ENCODE measurements at places on chromosomes 3 and 15.

- no peak for DNase-seq
These were observed 109.6 kb upstream of the CTDSPL start for GRCh38 chr3:37751967-37752648.

DNA sequence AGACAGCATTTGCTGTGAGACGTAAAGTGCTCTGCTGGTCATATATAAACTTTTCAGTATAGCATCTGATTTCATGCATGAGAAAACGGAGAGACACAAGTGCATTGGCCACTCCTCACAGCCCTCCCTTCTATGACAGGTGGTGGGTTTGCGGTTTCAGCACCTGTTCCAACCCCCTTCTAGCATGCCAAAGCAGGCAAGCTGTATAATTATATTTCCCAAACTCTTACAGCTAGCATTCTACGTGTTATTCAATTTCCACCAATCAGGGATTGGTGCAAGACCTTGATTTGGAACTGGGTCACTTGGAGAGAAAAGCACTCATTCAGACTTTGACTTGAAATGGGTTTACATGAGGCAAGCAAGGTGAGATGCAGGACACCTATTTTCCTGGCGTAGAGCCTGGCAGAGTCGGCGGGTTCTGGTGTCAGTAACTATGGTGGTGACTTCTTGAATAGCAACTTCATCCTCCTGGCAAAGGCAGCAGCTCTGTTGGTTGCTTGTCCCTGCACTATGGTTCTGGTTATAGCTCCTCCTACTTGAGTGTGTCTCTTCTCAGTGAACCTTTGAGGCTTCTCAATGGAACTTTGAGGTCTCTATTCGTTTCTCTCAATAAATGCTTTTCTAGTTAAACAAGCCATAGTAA, 356.5 kb downstream of the TBL1XR1 start:
- no peak for DNase-seq

DNA sequence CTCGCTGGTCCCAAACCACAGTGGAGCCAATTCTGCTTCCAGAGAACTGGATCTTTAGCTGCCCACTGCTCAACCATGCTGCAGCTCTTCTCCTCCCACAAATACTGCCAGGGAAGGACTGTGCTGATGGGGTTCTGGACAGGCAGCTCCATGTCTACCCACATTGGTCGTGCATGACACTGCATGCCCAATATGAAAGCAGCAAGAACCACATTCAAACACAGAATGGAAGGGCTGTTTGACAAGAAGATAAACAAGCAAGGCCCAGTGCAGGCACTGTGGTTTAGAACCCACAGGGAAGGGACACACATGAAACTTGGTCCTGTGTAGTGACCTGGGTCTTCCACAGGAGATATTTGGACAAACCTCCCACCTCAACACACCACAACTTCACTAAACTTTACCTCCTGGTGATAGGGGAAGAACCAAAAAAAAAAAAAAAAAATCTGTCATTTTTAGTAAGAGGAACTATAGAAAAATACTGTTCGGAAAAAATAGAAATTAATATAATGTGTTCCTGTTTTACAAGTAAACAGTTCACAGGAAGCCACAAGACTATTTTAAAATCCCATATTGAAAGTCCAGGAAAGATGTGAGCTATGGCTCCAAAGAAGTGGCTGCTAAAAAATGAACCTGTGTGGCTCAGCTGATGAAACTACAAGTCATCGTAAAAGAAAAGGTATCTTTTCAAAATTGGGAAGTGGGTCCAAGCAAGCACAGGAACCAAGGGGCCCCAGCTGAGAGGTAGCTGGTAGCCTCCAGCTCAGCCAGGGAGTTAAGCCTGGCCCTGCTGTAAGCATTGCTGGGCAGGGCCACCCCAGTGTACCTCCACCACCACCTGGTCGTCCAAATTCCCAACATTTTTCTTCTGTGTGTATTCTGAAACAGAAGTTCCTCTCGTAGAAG, 77.7 kb upstream of the ACAN start:
- DNase-seq: no peak

GRCh38 chr15:67768313-67768977, 56.9 kb upstream of the SKOR1 start:
- DNase-seq: no peak

DNA sequence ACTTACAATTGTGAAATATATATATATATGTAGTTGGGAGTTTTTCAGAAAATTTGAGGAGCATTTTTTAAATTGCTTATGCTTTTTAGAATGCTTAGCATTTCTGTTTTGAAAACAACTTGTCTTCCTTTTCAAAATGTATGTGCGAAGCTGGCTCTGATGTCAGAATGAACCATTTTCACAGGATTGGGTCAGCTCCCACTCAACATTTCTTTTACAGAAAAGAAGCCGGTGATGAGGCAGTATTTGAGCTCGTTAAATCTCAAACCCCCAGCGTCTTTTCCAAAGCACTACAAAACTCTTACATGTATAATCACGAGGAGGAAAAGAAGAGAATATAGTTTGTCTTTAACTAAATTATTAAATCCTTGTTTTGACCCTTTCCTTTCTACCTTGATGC, 225.4 kb downstream of the MEIS2 start:
- DNase-seq: no peak

DNA sequence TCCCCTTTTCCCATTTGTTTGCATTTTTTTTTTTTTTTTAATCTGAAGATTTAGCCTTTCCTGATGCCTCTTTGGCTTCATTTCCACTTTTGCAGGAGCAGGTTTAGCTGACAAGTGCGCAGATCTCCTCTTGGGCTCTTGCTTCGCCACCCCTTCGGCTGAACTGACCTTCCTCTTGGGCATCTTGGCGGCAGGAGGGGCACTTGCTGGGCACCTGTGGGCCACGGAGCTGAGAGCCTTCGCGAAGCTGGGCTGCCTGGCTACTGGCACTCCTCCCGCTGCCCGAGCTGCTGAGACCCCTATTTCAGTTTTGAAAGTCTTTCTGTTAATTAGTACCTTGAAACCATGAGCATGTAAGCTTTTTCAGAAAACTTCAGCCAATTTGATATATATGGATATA, 8.8 kb downstream of the ARL13B start:
- DNase-seq: no peak

Data from GM23248 (cell line).